NCI-H1417 (cell line): ENCODE measurements at places on chromosomes 2 and 18.

DNA sequence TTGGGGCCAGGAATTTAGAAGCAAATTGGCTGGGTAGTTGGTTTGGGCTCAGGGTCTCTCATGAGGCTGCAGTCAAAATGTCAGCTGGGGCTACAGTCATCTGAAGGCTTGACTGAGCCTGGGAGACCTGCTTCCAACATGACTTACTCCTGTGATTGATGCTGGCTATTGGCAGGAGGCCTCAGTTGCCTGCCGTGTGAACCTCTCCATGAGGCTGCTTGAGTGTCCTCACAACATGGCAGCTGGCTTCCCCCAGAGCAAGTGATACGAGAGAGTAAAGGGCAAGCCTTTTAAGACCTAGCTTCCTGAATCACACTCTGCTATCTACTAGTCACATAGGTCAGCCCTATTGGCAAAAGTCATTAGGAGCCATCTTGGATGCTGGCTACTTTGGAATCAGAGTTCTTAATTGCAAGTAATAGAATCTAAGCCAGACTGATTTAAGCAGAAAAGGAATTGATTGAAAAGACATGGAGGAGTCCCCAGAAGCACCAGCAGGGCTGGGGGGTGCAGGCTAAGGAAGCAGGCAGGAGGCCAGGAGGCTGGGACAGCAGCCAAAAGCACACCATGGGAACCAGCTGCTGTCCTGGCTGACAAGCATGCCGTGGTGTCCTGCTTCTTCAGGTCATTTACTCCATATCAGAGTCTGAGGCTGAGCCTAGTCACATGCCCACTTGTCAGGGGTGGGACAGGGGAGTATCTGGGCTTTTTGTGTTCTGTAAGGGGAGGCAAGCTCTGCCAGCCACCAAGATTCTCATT lies 7.8 kb upstream of the GIGYF2 start:
- no peak for DNase-seq

DNA sequence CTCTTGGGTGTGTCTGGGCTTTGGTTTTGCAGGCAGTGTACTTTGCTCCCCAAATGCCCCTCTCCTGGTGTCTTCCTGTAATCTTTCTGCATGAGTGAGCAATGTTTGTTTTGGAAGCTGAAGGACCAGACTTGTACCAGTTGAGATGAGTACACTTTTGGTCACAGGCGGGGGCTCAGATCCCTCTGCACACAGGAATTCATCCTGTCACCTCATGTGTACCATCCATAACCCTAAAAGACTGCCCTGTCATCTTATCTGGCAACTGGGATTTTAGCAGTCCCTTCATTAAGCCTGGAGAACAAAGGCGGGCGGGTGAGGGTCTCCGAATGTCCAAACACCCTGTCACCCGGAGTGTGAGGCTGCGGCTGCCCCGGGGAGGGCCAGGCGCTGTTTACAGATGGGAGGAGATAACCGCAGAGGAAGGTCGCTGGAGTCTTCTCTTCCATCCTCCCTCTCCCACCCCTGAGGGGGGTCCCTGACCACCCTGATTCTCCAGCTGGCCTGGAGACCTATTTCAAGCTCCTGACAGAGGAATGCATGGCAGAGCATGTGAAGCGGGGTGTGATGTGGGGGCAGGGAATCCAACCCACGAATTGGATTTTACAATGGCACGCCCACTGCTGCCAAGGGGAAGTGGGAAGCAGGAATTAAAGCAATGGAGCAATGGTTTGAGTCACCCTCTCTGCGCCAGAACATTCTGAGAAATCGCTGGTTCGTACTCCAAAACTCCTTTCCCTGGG lies 158.2 kb upstream of the MYCN start:
- DNase-seq: no peak

DNA sequence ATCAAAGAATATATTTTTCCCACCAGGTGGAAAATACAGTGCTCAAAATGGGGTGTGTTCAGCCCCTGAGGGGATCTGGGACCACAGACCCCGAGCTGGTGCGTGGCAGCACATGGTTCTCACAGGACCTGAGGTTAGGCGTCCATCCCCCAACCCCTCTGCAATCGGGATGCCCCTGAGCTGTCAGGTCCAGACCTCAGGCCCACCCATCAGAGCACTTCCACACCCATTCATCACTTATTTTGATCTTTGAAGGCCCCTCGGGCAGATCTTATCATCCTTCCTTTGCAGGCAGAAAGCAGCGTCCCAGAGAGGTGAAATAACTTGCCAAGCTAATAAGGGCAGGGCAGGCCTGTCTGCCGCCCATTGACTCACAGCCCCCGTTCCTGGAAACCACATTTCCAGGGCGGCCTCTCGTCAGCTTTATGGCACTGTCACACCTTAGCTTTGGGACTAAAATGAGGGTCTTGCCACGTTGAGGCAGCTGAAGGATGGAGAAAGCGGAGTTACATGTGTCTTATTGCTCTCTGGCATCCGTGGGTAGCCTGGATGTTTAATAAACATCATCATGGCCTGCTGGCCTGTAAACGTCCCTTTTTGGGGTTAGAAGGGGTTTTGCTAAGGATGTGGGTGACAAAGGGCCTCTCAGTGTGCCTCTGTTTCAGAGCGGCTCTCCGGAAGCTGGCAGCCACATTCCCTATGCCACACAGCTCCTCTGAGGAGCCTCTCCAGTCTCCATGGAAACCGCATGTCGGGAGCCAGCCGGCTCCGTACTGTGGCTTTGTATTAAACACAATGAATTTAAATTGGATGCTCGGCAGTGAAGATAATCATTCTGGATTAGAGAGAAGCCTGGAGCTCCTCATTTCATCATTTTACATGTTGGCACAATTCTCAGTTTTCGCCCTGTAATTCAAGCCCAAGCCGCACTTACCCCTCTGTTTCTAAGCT lies 58.3 kb upstream of the MAPRE3 start:
- DNase-seq: peak; percentile 98

GRCh38 chr2:211564441-211564840 lies 974.2 kb downstream of the ERBB4 start:
- DNase-seq: no peak

- DNase-seq: no peak
Measured at GRCh38 chr2:174023591-174024523, 58.7 kb upstream of the SP3 start.

GRCh38 chr2:209331291-209331844 lies 92.5 kb upstream of the MAP2 start:
- DNase-seq: peak; percentile 83
